Type B pancreatic cell (in vitro differentiated cells): ENCODE measurements at places on chromosomes 4 and X. TPM values are rescaled to one million over a fixed set of nuclear protein-coding genes. Genes with fewer than 3 reads are reported as not detected.

Gene MAOA
- 17.1 and 18.9 TPM in 2 replicates for total RNA-seq

Gene POU4F2
- total RNA-seq, result 0.19 TPM in 2 replicates

Gene PF4V1
- total RNA-seq, result not detected in 2 replicates

Gene NHSL2
- total RNA-seq, result 2.2 and 11.3 TPM in 2 replicates

Gene TLR10
- total RNA-seq, result 0.22 and 0.81 TPM in 2 replicates

Gene ZAR1
- 0.57 TPM in 1 of 2 replicates, not detected in the other for total RNA-seq

Gene SLIT2
- 7.4 and 105 TPM in 2 replicates for total RNA-seq

DNA sequence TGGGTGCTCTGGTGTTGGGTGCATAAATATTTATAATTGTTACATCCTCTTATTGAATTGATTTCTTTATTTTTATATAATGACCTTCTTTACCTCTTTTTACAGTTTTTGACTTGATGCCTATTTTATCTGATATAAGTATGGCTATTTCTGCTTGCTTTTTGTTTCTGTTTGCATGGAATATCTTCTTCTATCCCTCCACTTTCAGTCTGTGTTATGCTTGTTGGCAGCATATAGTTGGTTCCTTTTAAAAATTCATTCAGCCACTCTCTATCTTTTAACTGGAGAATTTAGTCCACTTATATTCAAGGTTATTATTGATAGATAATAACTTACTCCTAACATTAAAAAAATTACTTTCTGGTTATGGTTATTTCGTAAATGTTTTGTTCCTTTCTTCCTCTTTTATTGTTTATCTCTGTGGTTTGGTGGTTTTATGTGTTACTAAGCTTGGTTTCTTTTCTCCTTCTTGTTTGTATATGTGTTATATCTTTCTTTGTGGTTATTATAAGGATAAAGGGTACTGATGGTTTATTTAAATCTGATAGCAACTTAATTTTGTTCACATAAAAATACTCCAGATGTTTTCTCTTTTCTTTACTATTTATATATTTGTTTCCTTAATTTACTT lies 69.5 kb downstream of the IL15 start:
- no peak for DNase-seq

GRCh38 chr4:123744664-123745290 lies 348.2 kb downstream of the SPRY1 start:
- no peak for DNase-seq

- no peak for DNase-seq
These were observed 61.6 kb upstream of the GPM6A start for GRCh38 chr4:175873707-175874106.

DNA sequence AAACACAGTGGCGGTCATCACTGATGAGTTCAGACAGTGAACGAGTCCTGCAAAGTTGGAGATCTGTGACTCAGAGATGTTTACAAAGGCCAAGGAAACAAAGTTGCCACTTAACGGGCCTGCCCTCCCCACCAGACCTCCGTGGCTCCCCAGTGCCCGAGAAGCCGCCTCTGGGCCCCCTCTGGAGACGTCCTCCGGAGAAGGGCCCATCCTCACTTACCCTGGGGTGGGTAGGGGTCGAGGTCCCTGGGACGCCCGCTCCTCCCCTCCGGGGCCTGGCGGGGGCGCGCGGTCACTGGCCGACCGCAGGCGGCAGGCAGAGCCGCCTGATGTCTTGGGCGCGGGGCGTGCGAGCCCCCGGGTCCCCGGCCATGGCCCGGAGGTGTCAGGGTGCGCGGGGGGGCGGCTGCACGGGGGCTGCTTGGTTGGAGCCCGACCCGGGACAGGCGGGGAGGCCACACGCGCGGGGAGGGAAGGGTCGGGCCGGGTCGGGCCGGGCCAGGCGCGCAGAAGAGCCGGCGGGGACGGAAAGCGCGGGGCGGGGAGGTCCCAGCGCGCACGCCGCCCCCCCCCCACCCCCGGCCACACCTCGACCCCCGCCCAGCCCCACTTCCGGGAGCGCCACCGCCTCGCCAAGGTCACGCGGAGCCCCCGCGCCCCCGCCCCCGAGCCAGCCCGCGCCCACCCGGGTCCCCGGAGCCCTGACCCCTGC lies 529 bp downstream of the DHRSX start:
- no peak for DNase-seq

- DNase-seq, result no peak
These were observed 3.9 kb downstream of the TFDP3 start for GRCh38 chrX:133214301-133214700.

DNA sequence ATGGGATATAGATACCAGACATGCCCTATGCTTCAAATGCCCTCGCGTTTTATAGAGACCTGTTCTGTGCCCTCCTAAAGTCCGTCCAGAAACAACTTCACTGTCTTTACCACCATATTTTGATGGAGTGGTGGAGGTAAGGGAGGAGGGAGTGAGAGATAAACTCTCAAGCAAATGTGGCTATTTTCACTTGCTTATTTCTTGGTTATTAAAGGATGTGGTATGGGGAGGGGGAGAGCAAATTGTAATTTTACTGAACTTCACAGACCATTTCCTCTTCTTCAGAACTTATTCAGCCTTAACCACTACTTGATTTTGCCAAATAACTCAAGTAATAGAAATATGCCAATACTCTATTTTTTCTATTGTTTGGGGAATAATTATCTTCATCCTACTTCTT lies 31.5 kb downstream of the GPR174 start:
- no peak for DNase-seq
